Cardiac atrium fibroblast (primary cell): ENCODE measurements at places on chromosomes 5 and 9. TPM values are rescaled to one million over a fixed set of nuclear protein-coding genes. Genes with fewer than 3 reads are reported as not detected.

Gene FAM151B
- total RNA-seq: 5.4 and 5.7 TPM in 2 replicates

Gene ACO1
- 63.4 and 103 TPM in 2 replicates for total RNA-seq

Gene CDHR2
- total RNA-seq: not detected in 2 replicates

Gene FOXI1
- not detected in 2 replicates for total RNA-seq

Gene C9orf50
- total RNA-seq: not detected in 2 replicates

Gene ARL14EPL
- total RNA-seq: not detected in 2 replicates

Gene SLC6A7
- not detected in 2 replicates for total RNA-seq

Gene CTSL
- total RNA-seq: 423 and 523 TPM in 2 replicates

Gene MELK
- total RNA-seq: 12.5 and 15.6 TPM in 2 replicates

Gene SLC34A1
- total RNA-seq: not detected in 2 replicates

Gene PCDHGB2
- total RNA-seq: 1.6 and 3.2 TPM in 2 replicates

Gene LECT2
- not detected in 2 replicates for total RNA-seq
